ENCODE measurements at places on chromosomes 4 and X. TPM values are rescaled to one million over a fixed set of nuclear protein-coding genes. Genes with fewer than 3 reads are reported as not detected.

DNA sequence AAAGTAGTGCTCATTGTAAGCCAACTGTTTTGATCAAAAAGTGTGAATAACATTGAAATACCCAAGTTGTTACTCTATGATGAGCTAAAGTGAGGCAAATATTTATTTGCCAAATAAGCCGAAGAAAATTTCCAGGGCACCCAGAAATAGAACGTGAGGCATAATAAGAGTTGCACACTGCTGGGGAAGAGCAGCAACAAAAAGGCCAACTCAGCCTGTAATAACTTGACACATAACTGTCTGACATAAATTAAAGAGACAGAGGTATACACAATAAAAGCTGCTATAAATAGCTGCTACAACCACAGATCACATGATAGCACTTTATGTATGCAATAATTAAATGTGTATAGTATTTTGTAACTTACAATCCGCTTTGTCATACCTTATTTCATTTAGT, 2.0 kb upstream of the ABCB7 start:
- no peak for DNase-seq

Gene GAB1
- 31.3 TPM for total RNA-seq

Gene DCAF16
- 75.8 TPM for total RNA-seq

- DNase-seq = peak; percentile 18
These were observed 37.0 kb upstream of the SMIM31 start for GRCh38 chr4:164716901-164717300.
